ENCODE measurements at places on chromosomes 6 and 20.

GRCh38 chr6:105799056-105799455, 287.1 kb upstream of the PRDM1 start:
- no peak for DNase-seq

GRCh38 chr20:13525225-13525940, 113.3 kb downstream of the TASP1 start:
- no peak for DNase-seq

- DNase-seq = no peak
These were observed 63.0 kb downstream of the PTPN1 start for GRCh38 chr20:50572938-50573777.

- no peak for DNase-seq
These were observed 291.2 kb downstream of the CDH26 start for GRCh38 chr20:60249436-60249835.

DNA sequence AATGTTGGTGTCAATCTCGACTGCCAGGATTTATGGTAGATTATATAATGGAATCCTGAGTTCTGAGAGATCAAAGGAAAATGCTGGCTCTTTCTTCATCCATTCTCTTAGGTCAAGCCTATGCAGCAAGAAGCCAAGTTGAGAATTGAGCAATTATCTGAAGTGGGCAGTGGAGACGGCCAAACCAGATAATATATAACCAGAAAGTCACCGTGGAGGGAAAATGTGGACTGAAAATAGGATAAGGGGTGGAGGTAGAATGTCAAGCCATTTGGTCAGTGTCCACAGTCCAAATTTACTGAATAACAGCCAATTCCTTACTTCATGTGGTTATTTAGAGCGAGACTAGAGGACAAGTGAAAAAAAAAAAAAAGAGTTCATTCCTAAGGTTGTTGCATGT, 107.8 kb upstream of the ESR1 start:
- DNase-seq = no peak

DNA sequence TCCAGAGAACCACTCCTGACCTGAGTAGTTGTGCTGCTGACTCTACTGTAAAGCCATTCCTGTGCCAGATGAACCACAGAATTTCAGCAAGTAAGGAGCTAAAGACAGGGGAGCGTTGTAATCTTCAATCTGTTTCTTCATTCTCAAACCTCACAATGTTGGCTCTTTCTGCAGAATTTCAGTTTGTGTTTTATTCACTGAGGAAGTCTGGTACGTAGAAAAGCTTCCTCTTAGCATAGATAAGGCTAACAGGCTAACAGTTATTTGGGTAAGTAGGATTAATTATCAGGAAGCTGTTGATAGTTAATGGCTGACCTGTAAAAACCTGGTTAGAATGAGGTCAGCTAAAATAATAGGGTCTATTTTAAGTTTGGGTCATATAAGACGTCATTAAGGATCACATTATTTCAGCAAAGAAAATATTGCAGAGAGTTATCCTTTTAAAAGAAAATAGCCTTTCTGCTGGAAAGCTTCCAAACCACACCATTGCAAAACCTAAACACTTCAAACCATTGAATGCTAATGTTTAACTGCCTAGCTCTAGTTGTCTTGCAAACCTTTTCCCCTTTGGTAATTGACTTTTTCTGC, 14.1 kb upstream of the TENT5A start:
- DNase-seq = peak; percentile 54
